Kidney epithelial cell (primary cell): ENCODE measurements at places on chromosomes 11 and 22. TPM values are rescaled to one million over a fixed set of nuclear protein-coding genes. Genes with fewer than 3 reads are reported as not detected.

The MSANTD2 gene
- 8.0 and 16.0 TPM in 2 replicates for total RNA-seq

The OR51I1 gene
- not detected in 2 replicates for total RNA-seq

The LRRC75B gene
- total RNA-seq = 17.3 and 18.1 TPM in 2 replicates

The OVOL1 gene
- total RNA-seq = 15.8 and 17.8 TPM in 2 replicates

The OR4D5 gene
- not detected in 2 replicates for total RNA-seq

The ADORA2A gene
- total RNA-seq = 0.21 and 0.46 TPM in 2 replicates

The NUMA1 gene
- total RNA-seq = 144 and 157 TPM in 2 replicates

The CCDC81 gene
- not detected in 2 replicates for total RNA-seq

The SLC6A5 gene
- total RNA-seq = not detected in 2 replicates

The PIH1D2 gene
- total RNA-seq = 0.92 and 1.4 TPM in 2 replicates

The DNAJB13 gene
- not detected in 2 replicates for total RNA-seq

The FLRT1 gene
- total RNA-seq = 0.13 and 0.14 TPM in 2 replicates

The EMID1 gene
- total RNA-seq = 2.2 and 6.0 TPM in 2 replicates

The TPP1 gene
- total RNA-seq = 72.4 and 77.7 TPM in 2 replicates

The FOLR1 gene
- 0.55 and 1.7 TPM in 2 replicates for total RNA-seq

The ZFP91 gene
- total RNA-seq = 37.1 and 38.6 TPM in 2 replicates

The FGF4 gene
- not detected in 2 replicates for total RNA-seq

The RAB39A gene
- total RNA-seq = 1.1 and 1.3 TPM in 2 replicates

The ARAP1 gene
- total RNA-seq = 92.3 and 97.1 TPM in 2 replicates

The FOLR2 gene
- not detected in 2 replicates for total RNA-seq

The NUP98 gene
- 73.4 and 94.0 TPM in 2 replicates for total RNA-seq

The NLRP10 gene
- total RNA-seq = not detected in 2 replicates

The ALDH3B1 gene
- total RNA-seq = 1.2 and 2.6 TPM in 2 replicates
